ENCODE measurements at places on chromosomes 5 and 9.

DNA sequence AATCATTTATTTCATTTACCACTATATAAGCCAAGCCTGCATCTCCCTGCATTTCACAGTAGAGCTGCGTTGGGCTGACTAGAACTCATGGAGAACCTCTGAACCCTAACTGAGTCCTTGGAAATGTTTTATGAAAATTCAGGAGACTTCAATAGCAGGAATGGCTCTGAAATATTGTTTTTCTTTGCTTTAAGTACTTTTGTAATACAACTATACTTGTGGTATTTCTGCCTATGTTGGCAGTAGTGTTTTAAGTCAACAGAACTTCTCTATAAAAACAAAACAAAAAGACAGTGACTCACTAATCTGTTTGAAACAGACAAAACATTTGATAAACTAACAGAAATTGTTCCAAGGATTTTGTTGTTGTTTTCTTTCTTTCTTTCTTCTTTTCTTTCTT lies 489.2 kb upstream of the MEF2C start:
- DNase-seq = no peak

DNA sequence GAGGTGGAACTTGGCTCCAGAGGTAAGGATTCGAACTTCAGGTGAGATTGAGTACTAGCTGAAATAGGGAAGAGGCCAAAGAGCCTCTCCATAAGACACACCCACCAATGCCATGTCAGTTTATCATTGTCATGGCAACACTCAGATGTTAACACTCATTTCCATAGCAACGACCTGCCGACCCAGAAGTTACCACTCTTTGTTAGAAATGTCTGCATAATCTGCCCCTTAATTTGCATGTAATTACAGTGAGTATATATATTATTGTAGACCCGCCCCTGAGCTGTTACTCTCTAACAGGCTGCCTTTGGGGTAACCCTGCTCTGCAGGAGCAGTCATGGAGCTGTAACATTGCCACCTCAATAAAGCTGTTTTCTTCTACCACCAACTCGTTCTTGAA lies 10.2 kb upstream of the NTRK2 start:
- no peak for DNase-seq

DNA sequence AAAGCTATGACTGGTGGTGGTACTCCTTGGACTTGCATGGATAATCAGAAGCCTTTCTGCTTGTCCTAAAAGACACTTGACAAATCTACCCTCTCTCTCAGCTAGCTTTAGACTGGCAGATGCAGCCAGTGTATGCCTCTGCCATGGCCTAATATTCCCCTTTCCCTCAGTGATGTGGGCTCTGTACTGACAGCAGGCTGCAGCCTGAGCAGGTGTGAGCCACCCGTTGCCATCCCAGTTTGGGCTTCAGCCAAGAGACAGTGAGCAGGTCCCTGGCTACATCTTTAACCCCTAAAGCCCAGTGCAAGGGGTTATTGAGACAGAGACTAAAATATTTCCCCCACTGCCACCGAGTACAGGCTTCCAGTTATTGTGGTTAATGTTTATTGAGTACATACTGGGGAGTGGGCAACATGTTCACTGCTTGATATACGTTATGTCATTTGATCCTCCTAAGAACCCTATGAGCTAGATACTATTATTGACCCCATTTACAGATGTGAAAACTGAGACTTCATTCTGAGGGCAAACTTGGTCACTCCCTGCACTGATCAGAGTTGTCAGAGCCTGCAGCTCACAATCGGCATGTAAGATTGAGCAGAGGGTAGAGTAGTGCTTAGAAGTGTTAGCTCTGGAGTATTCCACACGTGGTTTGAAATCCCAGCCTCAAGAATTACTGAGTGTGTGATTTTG lies 254.2 kb downstream of the ARHGAP26 start:
- no peak for DNase-seq

DNA sequence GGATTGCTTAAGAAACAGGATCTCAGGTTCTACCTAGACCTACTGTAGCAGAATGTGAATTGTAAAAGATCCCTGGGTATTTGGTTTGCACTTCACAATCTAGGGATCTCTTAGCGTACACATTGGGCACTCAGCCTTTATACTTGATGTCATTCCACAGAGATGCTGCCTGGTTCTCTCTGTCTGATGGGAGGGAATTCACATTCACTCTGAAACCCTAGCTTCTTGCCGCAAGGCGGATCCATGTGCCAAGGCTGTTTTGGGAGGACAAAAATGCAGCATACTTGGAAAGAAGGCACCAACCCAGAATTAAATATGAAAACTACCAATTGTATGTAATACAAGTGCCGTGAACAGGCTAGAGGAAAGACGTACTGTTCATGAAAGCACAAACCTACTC lies 323.0 kb downstream of the EBF1 start:
- no peak for DNase-seq

GRCh38 chr5:15683332-15683731 lies 183.4 kb downstream of the FBXL7 start:
- DNase-seq = no peak

- DNase-seq = peak; percentile 70
Observed at GRCh38 chr5:72525816-72526215, 18.6 kb upstream of the ZNF366 start.

Measured in suppressor macrophage treated with lipopolysaccharide for 1 hour (primary cell).